ENCODE measurements at places on chromosomes 1 and 21. TPM values are rescaled to one million over a fixed set of nuclear protein-coding genes. Genes with fewer than 3 reads are reported as not detected.

Gene FTCD
- not detected for total RNA-seq

Gene MYOC
- not detected for total RNA-seq

Gene TAS1R1
- total RNA-seq: not detected

Gene PTCH2
- total RNA-seq: 0.72 TPM

Gene CNTN2
- 4.1 TPM for total RNA-seq

Gene IQGAP3
- 4.6 TPM for total RNA-seq

Gene GJA4
- 3.4 TPM for total RNA-seq

Gene KANK4
- total RNA-seq: 16.1 TPM

Gene LIN9
- 7.0 TPM for total RNA-seq

Gene CLCA1
- 0.72 TPM for total RNA-seq
